ENCODE measurements at places on chromosomes 12 and 14. TPM values are rescaled to one million over a fixed set of nuclear protein-coding genes. Genes with fewer than 3 reads are reported as not detected.

The LRRC9 gene
- not detected for total RNA-seq

The HOXC4 gene
- not detected for total RNA-seq

The GDF3 gene
- total RNA-seq = not detected

DNA sequence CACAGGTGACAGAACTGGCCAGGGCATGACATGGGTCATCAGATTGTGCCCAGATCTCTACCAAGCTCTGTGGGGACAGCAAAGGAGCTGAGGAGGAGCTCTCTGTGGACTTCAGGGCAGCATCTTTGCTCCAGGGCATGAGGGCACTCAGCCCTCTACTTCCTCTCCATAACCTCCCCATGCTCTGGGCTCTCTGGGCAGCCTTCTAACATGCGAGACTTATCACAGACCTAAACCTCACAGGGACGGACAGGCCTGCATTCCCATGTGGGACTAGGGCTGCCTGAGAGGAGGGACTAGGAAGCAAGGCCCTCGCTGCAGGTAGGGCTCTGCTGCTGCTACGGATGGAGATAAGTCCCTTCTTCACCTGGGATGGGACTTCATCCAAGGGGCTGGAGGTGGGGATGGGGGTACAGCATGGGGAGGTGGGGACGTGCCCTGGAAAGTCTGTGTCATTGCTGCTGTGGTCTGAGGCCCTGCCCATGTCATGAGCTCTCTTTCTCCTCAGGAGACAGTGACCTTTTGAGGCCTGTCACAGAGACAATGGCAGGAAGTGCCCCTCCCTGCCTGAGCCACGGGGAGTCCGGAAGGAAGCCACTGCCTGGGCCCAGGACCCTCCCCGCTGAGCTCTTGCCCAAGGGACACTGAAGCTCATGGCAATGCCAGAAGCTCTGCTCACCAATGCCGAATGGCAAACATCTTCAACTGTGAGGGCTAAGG is 44.1 kb downstream of the PITPNM2 start:
- DNase-seq = no peak

DNA sequence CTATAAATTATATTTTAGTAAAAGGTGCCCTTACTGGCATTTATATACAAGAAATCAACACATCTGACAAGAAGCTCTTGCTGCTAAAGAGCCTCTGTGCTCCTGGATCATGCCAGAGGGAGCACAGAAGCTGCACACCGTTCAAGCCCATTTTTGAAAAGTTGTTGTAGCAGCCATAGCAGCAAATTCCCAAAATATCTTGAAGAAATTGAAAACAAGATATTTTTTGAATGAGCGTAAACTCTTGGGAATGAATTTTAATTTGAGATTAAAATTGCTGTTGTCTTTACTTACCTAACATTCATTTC is 540 bp upstream of the CLEC2D start:
- DNase-seq = no peak

DNA sequence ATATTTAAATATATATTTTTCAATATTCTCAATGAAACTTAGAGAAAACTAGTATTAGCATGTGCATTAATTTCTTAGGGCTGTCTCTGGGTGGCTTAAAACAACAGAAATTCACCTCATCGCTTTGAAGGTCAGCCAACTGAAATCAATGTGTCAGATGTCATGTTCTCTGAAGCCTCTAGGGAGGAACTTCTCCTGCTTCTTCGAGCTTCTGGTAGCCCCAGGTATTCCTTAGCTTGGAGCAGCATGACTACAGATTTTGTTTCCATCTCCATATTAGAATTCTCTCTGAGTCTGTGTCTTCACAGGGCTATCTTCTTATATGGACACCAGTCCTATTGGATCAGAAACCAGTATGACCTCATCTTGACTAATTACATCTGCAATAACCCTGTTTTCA is 221.5 kb downstream of the PDZRN4 start:
- no peak for DNase-seq

Measured in pulmonary artery endothelial cell (primary cell).